ENCODE measurements at places on chromosomes 4 and X.

DNA sequence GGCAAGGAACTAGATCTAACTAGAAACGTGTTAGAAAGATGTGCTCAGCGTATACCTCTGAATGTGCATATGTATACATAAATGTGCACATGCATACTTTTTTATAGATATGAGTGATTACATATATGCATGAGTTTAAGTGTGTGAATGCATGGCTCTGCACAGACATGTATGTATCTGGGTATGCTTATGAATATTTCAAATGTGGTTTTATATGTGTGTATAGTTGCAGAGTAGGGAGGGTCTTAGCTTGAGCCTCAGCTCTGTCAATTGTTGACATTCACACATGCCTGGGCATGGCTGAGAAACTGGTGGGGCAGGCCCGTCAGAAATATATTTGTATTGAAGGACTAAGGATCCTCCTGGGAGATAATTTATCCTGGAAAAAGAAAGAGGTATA is 31.1 kb downstream of the RAP2C start:
- H3K4me3 ChIP-seq = no peak overlapping the region
- peaks cover 6% of the 10 kb centered on the region for H3K4me1 ChIP-seq
- peaks cover 2% of the 10 kb centered on the region for H3K27me3 ChIP-seq
- H3K27ac ChIP-seq = no peak overlapping the region
- no peak for DNase-seq

DNA sequence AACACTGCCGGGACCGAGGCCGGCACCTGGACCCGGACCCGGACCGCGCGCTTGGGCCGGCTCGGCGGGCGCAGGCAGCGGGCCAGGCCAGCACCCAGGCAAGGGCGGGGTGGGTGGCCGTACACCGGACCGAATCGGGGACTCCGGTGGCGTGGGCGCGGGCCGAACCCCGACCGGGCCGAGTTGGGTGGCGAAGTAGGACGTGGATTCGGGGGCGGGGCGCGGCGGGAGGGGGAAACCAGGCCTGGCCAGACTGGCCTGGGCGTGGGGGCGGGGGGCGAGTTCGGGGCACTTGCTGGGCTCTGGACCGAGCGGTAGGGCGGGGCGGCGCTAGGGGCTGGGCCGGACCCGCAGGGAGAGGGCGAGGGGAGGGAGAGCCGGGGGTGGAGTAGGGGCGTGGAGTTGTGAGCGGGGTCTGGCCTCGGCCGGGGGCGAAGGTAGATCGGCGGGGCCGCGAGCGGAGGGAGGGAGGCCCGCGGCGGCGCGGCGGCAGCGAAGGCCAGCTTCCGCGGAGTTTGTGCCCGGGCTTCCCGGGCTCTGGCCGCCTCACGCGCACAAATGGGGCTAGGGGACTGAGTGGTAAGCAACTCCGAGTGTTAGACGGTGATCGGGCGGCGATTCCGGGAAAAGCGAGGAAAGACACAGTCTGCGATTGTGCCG is 1.8 kb upstream of the BCORL1 start:
- DNase-seq = no peak
- no peak overlapping the region for H3K4me3 ChIP-seq
- H3K27me3 ChIP-seq = peaks cover 2% of the 10 kb centered on the region
- peaks cover 11% of the 10 kb centered on the region for H3K4me1 ChIP-seq
- no peaks in the 10 kb centered on the region for H3K36me3 ChIP-seq

GRCh38 chrX:111568817-111569216 is 57.4 kb downstream of the SERTM2 start:
- no peak for DNase-seq
- no peak overlapping the region for H3K27ac ChIP-seq
- H3K36me3 ChIP-seq = no peaks in the 10 kb centered on the region
- no peaks in the 10 kb centered on the region for H3K27me3 ChIP-seq
- no peak overlapping the region for H3K4me3 ChIP-seq
- H3K4me1 ChIP-seq = no peaks in the 10 kb centered on the region

- H3K4me1 ChIP-seq = peaks cover 16% of the 10 kb centered on the region
- H3K4me3 ChIP-seq = 0 out of 2 replicates have a peak overlapping the region, but pooled peaks have one; percentile 57
- H3K27me3 ChIP-seq = no peaks in the 10 kb centered on the region
- H3K36me3 ChIP-seq = no peaks in the 10 kb centered on the region
Observed at GRCh38 chrX:40109288-40110008, 11.7 kb upstream of the BCOR start.

DNA sequence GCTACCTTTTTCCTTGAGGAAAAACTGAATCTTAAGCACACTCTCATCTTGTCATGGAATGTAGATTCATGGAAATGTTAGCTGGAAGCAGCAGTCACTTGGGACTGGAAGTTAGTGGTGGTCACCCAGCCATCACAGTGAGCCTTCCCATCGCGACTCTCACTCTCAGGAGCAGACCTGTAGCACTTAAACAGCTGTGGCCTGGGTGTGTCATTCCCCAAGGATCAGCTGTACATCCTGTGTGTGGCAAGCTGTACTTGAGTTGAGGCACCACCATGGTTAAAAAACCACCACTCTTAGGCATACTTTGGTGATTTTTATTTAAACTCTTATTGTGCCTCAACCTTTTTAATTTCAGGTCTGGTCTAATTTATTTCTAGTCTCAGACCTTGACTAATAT is 46.7 kb downstream of the JADE1 start:
- no peaks in the 10 kb centered on the region for H3K27me3 ChIP-seq
- H3K36me3 ChIP-seq = peaks cover 67% of the 10 kb centered on the region
- H3K4me1 ChIP-seq = peaks cover 62% of the 10 kb centered on the region
- no peak overlapping the region for H3K27ac ChIP-seq
- no peak overlapping the region for H3K4me3 ChIP-seq

- H3K27me3 ChIP-seq = no peaks in the 10 kb centered on the region
- no peak overlapping the region for H3K27ac ChIP-seq
- peaks cover 64% of the 10 kb centered on the region for H3K4me1 ChIP-seq
Observed at GRCh38 chr4:128564081-128564630, 245.3 kb upstream of the JADE1 start.

DNA sequence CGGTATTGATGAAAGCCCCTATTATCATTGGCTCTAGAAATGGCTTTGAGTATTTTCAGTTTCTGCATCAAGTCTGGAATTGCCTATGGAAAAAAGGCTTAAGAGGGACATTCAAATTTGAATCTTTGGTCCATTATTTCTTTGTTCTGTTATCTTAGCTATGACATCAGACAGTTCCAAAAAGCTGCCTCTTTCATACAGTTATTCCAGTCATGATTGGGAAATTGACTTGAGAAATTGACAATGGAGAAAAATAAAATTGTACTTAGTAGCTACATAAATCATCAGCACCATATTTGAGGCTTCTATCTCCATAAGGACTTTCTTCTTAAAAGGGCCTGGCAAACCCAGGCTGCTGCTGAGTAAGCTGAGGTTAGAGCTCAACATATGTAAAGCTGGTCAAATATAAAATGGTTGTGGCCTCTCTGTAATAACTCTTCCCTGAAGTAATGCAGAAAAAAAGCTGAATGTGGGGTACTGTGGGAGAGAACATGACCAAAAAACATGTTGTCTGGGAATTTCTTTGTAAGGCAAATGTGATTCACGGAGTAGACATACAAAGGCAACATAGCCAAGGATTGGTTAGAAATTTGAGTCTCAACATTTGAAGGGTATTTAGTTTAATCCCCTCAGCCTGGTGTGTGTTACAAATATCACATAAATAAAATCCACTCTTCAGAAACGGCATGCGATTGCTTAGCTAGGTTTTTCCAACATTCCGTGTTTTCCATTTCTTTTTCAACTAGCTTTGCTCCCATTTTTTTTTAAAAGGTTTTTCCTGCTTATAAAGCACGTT is 100.9 kb downstream of the LNX1 start:
- no peak for DNase-seq
- peaks cover 29% of the 10 kb centered on the region for H3K4me1 ChIP-seq
- no peaks in the 10 kb centered on the region for H3K36me3 ChIP-seq
- H3K27ac ChIP-seq = peak overlapping the region; percentile 85

DNA sequence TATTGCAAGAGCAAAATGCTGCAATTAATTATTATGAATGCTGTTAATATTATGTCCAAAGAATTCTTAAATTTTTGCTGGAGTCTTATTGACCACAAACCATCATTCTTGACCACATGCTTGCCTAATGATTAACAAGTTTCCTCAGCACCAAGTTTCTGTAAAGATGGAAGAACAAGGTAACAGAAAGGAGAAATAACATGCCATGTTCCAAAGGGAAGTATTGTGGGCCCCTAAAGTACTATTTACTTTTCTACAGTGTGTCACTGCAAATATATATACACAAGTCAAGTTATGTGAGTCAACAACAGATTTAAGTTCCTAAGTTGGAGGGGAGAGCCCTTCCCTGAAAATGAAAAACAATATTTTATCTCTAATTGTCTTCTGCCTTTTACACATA is 20.6 kb downstream of the FAM47E start:
- no peak for DNase-seq
- no peak overlapping the region for H3K27ac ChIP-seq
- peaks cover 28% of the 10 kb centered on the region for H3K27me3 ChIP-seq
- no peaks in the 10 kb centered on the region for H3K4me1 ChIP-seq
- no peaks in the 10 kb centered on the region for H3K36me3 ChIP-seq
- no peak overlapping the region for H3K4me3 ChIP-seq

DNA sequence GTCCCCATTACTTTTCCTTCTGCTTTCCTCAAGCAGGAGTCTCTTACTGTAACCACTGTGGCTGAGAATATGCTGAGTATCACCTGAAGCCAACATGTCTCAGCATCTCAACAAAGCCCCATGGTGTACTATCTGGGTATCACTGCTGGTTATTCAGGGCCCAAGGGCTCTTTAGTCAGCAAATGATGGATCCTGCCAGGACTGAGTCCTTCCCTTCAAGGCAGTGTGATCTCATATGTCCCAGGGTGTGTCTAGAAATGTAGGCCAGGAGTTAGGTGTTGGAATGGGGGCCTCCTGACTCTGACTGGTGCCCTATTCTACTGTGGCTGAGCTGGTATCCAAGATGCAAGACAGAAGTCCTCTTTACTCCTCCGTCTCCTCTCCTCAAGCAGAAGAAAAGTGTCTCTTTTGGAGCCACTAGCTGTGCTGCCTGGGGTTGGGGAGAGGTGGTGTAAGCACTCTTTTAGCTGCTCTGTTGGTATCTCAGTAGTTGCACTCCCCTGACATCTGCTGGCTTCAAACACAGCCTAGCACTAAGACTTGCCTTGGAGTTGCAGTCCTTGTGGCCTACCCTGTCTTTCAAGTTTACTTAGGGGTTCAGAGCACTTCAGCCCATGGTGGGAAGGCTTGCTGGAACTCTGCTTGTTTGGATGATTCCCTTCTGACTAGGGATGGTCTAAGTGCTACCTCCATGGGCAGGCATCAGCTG is 28.6 kb downstream of the OCIAD2 start:
- H3K27ac ChIP-seq = no peak overlapping the region
- DNase-seq = no peak
- H3K4me3 ChIP-seq = no peak overlapping the region
- H3K4me1 ChIP-seq = no peaks in the 10 kb centered on the region
- H3K27me3 ChIP-seq = no peaks in the 10 kb centered on the region
- H3K36me3 ChIP-seq = no peaks in the 10 kb centered on the region

- H3K4me1 ChIP-seq = no peaks in the 10 kb centered on the region
- no peak overlapping the region for H3K4me3 ChIP-seq
- DNase-seq = no peak
- no peaks in the 10 kb centered on the region for H3K36me3 ChIP-seq
- H3K27me3 ChIP-seq = peaks cover 7% of the 10 kb centered on the region
Observed at GRCh38 chr4:111755571-111755970, 389.7 kb upstream of the FAM241A start.

DNA sequence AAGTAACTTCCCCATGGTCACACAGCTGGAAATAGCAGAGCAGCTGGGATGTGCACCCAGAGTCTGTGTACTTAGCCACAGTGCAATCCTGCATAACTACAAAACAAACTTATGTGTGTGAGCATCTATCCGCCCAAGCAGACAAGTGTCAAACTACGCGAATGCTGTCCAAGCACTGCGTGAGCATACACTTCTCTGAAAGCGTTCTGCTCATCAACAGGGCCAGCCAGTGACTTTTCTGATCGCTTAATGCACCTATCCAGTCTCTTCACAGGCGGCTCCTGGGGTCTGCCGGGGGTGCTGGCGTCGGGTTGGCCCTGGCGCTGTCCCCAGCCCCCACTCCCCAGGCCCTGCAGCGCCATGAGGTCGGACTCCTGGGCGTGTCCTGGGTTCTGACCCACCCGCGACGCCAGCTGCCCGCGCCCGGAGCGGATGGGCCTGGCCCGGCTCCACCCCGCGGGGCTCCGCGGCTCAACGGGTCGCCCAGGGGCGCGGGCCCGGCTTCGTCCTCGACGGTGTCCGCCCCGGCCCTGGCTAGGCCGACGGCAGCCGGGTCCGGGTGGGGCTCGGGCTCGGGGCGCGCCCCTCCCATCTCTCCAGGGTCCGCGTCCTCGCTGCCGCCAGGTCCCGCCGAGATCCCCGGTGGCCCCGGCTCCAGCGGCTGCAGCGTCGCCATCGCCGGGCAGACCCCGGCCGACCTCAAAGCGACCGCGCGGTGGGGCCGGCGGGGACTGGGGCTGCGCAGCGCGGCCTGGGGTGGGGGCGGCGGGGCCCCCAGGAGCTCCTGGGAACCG is 1.3 kb upstream of the ZNF141 start:
- H3K36me3 ChIP-seq = peaks cover 20% of the 10 kb centered on the region
- no peaks in the 10 kb centered on the region for H3K27me3 ChIP-seq
- H3K27ac ChIP-seq = no peak overlapping the region
- peak overlapping the region; percentile 30 for H3K4me3 ChIP-seq
- peaks cover 4% of the 10 kb centered on the region for H3K4me1 ChIP-seq

DNA sequence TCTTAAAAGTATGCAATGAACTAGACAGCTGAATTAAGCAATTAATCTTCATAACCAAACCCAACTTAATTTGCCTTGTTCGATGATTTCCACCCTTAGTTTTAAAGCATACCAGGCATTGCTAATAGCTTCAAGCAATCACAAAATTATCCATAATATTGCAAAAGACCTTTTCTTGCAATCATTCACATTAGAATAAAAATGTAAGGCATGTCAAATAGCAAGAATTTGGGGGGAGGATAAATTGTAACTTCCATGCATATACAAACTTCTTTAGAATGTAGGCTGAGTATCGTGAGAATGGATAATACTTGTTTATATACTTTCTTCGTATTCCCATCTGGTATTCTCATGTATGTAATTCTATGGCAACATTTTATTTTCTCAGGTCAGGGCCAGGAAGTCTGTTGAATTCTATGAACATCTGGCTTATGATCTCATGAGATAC is 28.7 kb upstream of the BMP2K start:
- H3K4me3 ChIP-seq = no peak overlapping the region
- no peak overlapping the region for H3K27ac ChIP-seq
- peaks cover 36% of the 10 kb centered on the region for H3K4me1 ChIP-seq
- DNase-seq = peak; percentile 51
- no peaks in the 10 kb centered on the region for H3K27me3 ChIP-seq

- H3K27me3 ChIP-seq = peaks cover 13% of the 10 kb centered on the region
- H3K4me1 ChIP-seq = no peaks in the 10 kb centered on the region
- no peak for DNase-seq
- H3K27ac ChIP-seq = no peak overlapping the region
- no peaks in the 10 kb centered on the region for H3K36me3 ChIP-seq
Observed at GRCh38 chr4:89829470-89830138, 7.4 kb downstream of the SNCA start.

GRCh38 chr4:24103434-24104157 is 213.7 kb upstream of the PPARGC1A start:
- peak; percentile 11 for DNase-seq
- H3K4me3 ChIP-seq = peak overlapping the region; percentile 58
- no peaks in the 10 kb centered on the region for H3K27me3 ChIP-seq
- H3K4me1 ChIP-seq = peaks cover 38% of the 10 kb centered on the region
- H3K27ac ChIP-seq = peak overlapping the region; percentile 70
- H3K36me3 ChIP-seq = no peaks in the 10 kb centered on the region

- no peak for DNase-seq
- no peak overlapping the region for H3K27ac ChIP-seq
- H3K4me3 ChIP-seq = no peak overlapping the region
- no peaks in the 10 kb centered on the region for H3K36me3 ChIP-seq
Observed at GRCh38 chr4:140331876-140332275, 41.6 kb upstream of the SCOC start.

GRCh38 chr4:47213539-47213938 is 182.2 kb downstream of the GABRB1 start:
- H3K27me3 ChIP-seq = peaks cover 2% of the 10 kb centered on the region
- H3K27ac ChIP-seq = peak overlapping the region; percentile 55
- no peak for DNase-seq
- H3K36me3 ChIP-seq = no peaks in the 10 kb centered on the region
- H3K4me3 ChIP-seq = peak overlapping the region; percentile 58
